Ureter (tissue), 1 donor: ENCODE measurements at places on chromosomes 2 and 18.
A peak's percentile ranks its signal among the peaks of the same experiment; 100 is the strongest.

DNA sequence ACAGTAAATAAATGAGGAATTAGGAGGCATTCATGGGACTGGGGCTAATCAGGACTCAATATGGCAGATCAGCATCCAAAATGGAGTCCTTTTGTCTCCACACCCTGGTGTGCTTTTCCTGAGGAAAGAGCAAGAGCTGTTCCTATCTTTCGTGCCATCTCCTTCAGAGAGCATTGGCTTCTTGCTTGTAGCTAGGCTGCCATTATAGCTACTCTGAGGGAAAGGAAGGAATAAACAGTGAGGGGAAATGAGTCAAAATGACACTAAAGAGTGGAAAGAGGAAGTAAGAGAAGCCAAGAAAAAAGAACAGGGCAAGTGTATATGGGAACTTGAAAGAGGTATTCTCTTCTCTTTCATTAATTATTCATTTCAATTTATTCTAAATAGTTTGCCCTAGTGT lies 8.4 kb upstream of the NMI start:
- no peak for DNase-seq

DNA sequence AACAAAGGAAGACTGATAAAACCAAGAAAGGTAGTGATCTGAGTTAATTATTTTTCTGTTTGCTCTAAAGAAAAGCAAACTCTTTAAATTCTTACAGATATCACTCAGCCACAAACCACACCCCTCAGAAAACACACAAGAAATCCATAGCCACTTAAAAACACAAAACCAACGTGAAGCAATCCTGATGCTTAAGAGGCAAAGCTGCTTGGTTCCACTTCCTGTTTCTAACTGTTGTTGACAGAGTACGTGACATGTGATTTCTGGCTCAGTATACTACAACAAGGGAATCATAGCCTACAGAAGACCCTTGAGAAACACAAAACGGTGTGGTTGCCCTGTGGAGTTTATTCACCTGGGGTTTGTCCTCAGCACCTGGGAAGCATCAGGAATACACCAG lies 240.9 kb upstream of the APCDD1 start:
- DNase-seq, result no peak

DNA sequence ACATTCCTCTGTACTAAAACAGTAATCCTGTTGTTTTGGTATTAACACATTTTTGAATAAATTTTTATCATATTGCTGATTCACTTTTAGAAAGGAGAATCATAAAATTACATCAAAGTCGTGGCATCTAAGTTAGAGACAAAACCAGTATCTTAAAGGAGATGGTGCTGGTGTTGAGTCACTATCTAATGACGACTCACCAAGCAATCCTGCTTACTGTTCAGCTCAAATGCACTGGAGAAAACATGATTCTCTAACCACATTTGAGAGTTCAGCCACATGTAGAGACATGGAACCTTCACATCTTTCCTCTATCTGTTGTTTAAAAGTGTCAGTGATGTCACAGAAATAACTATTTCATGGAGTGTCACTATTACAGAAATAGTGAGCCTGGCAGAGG lies 473.8 kb downstream of the TGIF1 start:
- DNase-seq, result no peak

- DNase-seq, result peak; percentile 49
Observed at GRCh38 chr2:202377207-202377761, 1.2 kb downstream of the BMPR2 start.

DNA sequence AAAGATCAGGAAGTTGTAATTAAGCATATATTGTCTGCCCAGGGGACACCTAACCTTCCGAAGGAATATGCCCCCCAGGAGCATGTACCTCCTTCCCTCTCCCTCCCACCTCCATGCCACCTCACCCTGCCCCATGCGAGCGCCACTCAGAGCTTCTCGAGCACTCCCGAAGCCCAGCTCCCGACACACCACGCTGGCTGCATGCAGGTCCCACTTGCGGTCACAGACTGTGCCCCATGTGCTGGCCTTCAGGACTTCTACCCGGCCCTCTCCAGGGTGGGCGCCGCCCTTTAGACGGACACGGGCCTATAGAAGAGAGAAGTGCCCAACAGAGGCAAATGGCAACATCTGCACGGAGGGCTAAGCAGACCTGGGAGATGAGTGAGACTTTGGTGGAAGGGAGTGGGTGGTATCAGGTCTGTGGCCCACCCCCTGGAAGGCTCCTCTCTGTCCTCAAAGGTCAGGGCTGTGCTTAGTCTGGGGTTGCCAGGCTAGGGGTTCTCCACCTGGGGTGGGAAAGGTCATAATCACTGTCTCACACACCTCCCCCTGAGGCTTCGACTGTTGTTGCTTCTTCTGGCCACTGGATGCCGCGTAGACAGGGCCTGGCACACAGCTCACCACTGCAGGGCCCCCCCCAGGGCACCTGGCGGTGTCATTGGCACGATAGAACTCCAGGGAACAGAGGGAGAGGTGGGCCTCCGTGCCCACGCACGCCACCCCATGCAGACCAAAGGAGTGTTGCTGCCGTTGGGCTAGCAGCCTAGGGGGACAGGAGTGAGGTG lies 6.6 kb downstream of the HTRA2 start:
- no peak for DNase-seq
